GF-D8 (cell line): ENCODE measurements at places on chromosomes 5 and 9.
A peak's percentile ranks its signal among the peaks of the same experiment; 100 is the strongest.

DNA sequence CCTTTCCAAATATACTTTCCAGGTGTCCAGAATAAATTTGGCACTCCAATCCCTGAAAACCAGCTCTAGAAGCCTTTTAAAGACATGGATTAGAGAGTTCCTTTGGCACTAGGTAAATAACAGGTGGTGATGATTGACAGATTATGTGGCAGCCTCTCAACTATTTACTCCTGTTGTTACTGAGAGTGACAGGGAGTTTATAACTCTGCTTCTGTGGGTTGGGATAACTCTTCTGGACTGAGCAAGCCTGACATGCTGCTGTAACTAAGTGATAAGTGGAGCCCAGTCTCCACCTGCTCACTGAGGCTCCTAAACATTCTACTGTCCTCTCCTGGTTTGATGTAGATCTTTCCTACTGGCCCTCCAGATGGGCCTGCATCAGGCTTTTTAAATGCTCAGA lies 693.2 kb upstream of the FTMT start:
- no peak for DNase-seq

DNA sequence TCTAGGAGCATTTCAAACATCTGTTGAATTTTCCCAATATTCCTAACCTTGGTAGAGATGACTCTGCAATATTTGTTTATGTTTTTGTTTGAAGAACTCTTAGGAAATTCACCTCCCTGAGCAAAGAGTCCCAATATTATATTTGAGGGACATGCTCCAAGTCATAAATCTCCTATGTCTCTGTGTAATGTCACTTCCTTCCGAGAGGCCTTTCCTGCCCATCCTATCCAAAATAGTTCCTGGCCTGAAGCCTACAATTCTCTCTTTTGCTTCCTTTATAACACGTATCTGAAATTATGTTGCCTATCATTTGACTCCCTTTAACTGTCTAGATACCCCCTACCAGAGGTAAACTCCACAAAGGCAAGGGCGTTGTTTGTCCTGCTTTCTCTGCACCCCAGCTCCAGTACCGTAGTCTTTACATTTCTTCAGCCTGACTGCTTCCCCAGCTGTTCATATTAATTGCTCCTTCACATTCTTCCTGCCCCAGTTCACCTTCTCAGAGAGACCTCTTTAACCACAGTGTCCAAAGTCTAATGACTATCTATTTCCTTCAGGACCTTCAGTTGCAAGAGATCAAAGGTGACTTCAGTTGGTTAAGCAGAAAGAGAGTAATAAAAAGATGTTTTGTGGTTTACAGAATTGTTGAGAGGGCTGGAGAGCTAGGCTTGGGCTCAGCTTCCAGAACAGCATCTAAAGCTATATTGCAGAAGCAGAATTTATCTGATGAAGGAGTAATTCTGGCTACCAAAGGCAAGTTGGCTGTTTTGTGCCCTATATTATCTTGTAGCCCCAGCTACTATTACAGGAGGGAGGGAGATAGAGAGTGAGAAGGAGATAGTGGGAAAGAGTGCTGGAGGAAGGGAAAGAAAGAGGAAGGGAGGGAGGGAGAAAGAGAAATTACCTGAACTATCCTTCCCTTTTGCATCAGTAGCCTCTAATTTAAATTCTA lies 109.3 kb upstream of the TMEM161B start:
- DNase-seq, result peak; percentile 74

DNA sequence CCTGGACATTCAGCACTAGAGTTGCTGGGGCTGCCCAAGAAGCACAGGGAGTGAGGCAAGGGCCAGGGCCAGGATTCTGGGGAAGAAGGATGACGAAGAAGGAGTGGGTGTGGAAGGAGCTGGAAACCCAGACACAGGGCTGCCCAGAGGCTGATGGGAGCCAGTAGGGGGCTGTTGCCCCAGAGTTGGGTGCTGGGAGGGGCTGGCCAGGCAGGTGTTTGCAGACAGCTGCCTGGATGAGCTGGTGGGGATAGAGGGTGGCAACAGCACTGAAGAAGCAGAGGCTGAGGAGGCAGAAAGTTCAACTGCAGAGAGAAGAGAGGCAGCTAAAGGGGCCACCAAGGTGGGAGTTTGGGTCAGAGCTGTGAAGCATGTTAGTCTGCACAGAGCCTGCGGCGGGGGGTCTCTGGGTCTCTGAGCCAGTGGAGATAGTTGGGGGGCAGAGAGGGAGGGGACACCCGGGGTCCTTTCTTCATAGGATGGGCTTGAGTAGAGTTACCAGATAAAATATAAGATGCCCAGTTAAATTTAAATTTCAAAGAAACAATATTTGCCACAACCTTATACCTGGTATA lies 2.5 kb upstream of the AQP7 start:
- DNase-seq, result no peak

DNA sequence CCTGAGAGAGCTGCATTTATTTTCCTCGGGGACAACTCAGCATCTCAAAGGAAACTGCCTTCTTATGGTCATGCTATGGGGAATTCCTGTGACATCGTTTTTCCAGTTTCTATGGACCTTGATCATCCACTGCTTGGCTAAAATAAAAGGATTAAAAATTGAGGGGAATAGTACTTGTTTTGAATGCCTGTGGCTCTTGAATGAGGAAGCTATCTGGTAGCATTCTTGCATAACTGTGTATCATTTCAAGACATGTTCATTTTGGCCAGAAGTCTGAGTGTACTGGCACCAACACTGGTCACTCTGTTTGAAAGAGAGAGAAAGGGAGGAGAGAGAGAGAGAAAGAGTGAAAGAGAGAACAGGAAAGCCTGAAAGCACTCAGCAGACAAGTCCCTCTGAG lies 116.7 kb downstream of the DOCK2 start:
- DNase-seq, result no peak

DNA sequence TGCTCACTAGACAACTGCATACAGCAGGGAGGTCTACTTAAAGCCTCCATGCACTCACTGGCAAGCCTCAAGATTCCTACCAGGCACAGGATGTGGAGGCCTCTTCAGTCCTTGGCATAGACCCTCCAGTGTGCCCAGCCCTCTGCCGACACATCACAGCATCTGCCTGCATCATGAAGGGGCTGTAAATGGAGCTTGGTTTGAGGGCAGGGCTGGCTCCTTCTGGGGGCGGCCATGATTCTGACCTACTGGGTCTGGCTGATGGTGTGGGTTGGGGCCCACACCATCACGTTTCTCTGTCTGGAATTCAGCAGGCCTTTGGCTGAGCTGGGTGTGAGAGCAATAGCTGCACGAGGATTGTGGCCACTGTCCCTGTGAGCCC lies 84.9 kb upstream of the SHB start:
- no peak for DNase-seq

GRCh38 chr5:151093476-151093889 lies 12.6 kb upstream of the TNIP1 start:
- DNase-seq, result peak; percentile 60

GRCh38 chr9:132049323-132049882 lies 30.3 kb downstream of the MED27 start:
- DNase-seq, result no peak

DNA sequence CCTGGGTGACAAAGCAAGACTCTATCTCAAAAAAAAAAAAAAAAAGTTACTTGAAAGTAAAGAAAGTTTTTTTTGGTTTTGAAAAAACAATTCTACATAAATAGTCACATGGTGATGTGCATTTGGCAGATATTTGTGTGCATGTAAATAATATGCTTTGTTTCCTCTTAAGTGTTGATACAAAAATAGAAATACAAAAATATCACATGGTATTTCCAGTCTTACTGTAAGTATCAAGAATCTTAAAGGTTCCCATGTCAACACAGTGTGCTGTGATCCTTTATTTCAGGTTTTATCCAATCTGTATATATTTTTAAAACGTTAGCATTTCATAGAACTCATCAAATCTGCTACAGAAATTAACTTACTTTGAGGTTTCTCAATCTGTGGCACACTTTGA lies 521.9 kb downstream of the TLE4 start:
- DNase-seq, result no peak

DNA sequence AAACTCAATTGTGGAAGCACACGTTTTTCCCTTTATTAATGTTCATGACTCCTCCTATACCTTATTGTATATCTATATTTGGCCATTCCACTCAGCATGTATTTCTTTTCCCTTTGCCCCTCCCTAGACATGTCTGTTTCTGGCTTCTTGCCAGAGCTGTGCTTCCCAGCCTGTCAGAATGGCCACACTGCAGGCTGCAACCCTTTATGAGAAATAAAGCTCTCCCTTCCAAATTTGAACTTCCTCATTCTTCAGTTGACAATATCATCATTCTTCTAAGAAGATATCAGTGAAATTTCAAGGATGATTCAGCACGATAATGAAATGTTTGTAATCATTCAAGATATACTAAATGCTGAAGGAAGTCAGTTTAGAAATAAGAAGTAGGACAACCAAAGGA lies 107.6 kb upstream of the PRSS3 start:
- DNase-seq, result no peak

DNA sequence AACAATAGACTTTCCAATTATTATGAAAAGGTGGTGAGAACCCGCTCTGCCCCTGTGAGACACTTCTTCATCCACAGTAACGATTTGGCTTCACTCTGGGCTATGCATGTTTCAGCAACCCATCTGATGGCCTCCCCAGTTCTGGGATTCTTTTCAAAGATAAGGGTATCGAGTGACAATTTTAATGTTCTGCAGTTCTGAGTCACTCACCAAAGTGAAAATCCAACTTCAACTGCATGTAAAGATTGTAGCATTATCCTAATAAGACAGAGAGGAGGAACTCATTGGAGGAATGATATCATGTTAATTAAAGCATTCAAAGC lies 1078.3 kb upstream of the SEMA6A start:
- DNase-seq, result no peak

DNA sequence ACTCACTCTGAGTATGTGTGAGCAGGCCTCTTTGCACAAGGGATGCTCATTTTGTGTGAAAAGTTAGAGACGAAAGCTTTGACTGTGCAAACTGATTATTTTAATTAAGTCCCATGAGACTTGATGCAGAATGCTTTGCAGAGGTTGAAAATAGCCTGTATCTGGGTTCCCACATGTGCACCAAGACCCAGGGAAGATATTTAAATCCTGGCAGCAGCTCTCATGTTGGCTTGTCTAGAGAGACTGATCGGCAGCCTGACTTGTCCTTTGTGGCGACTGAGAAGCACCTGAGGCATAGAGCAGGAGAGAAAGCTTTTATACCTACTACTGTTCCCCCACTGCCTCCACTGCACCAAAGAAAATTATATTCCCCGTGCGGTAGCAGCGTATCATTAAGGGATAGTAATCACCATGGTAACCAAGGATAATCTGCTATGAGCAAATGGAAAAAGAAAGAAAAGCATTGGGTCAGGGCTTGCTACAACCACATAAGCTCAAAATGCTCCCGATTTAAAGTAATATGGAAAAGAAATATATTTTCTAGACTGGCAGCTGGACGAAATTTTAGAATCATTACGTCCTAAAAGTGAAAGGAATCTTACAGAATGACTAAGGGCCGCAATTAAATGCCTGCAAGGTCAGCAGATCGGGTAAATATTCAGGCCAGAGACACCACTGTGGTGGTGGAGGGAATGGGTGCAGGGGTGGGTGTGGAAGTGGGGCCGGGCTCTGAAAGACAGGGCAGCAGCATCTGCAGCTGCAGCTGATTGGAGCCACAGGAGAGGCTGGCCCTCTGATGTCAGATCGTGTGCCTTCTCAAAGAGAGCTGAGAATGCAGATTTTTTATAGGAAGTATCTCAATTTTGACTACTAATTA lies 135.3 kb upstream of the EPB41L4A start:
- DNase-seq, result no peak

- no peak for DNase-seq
Observed at GRCh38 chr5:120306303-120306702, 157.8 kb upstream of the PRR16 start.

- no peak for DNase-seq
Observed at GRCh38 chr9:79809316-79809876, 237.6 kb downstream of the TLE4 start.

- no peak for DNase-seq
Observed at GRCh38 chr9:79028101-79028500, 543.7 kb upstream of the TLE4 start.

GRCh38 chr9:83330207-83331196 lies 207.7 kb downstream of the FRMD3 start:
- DNase-seq, result no peak

- DNase-seq, result no peak
Observed at GRCh38 chr5:151083081-151083676, 2.3 kb upstream of the TNIP1 start.

- no peak for DNase-seq
Observed at GRCh38 chr9:136525841-136526499, 19.9 kb downstream of the NOTCH1 start.

DNA sequence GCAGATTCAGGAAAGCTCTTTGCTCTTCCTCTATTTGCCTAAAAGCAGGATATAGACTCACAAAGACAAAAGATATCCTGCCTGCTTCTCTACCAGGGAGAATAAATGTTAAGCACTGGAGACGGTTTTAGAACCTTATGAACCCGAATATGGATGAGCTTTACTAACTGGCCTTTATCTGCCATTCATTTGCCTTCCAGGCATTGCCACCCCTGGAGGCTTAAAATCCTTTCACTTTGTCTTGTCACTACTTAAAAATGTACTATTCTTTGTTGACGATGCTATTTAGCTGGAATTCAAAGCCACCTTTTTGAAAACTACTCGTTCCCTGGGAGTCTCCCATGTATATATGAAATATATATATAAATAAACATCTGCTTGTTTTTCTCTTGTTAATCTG lies 23.2 kb upstream of the LVRN start:
- no peak for DNase-seq

DNA sequence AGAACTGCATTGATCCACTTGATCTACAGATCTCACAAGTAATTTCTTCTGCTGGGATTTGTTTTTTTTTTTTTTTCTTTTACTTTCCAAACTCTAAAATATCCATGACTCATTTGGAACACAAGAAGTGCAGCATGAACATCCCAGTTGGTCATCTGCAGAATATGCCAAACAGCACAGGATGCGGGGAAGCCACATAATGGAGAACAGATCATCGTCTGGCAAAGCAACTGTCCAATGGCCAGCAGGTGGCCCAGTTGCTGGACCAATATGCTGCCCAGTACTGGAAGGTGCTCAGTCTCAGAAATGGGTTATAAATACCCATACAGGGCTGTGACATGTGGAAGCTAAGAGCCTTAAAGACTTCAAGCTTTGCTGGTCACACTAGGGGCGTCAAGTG lies 221.3 kb upstream of the TAS2R1 start:
- no peak for DNase-seq

DNA sequence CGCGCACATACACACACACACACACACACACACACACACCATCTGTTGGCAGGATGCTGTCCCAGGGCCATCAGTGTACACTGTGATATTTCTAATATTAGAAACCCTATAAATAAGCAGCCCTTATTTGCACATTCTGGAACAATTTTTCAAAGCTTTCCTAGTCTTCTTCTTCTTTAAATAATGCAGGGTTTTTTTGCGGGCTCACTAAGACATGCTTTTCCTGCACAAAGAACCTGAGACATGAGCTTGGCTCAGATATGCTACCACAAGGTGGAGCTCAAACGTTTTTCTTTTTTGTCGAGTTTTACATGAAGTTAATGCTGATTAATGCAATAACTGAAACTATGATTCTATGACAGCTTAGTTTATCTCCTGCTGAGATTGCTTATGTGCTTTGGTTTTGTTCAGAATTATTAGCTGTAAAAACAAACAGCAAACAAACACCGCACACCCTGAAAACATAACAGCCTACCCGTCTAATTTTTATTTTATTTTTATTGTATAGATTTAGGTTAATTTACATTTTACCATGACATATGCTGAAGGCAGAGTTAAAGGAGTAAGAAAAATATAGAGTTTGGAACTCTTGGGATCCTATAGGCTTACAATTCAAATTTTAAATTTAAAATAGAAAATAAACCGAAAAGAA lies 95.8 kb downstream of the ALDH1A1 start:
- DNase-seq, result no peak
